B cell (primary cell): ENCODE measurements at places on chromosomes 3 and 15. TPM values are rescaled to one million over a fixed set of nuclear protein-coding genes. Genes with fewer than 3 reads are reported as not detected.

Gene HCN4
- polyA plus RNA-seq: not detected in 2 replicates

- DNase-seq: no peak
Observed at GRCh38 chr3:54846119-54846518, 81.7 kb downstream of the LRTM1 start.

Gene PAQR5
- not detected in 2 replicates for polyA plus RNA-seq

Gene USP50
- polyA plus RNA-seq: not detected in 2 replicates

- no peak for DNase-seq
Observed at GRCh38 chr15:92930054-92930621, 30.0 kb downstream of the CHD2 start.

Gene TMEM45A
- 0.04 TPM in 1 of 2 replicates, not detected in the other for polyA plus RNA-seq

Gene UNC13C
- not detected in 2 replicates for polyA plus RNA-seq

DNA sequence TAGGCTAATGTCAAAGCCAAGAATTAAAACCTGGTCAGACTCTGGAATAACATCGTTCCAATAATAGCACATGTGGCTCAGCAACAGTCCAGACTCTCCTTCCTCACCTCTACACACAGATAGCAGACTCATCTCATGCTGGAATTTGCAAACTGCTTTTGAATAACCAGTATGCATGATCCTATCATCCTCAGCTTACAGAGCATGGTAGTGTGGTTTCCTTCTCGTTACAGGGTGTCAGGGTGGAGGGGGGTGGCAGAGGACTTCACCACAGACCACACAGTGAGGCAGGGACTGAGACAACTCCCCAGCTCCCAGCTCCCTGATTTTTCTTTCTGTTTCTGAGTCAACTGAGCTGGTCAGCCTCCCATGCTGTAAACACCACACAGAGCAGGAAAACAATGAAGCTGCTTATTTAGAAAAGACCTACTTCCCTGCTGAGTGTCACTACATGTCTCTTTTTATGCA is 101.6 kb downstream of the RPL22L1 start:
- DNase-seq: no peak

- DNase-seq: no peak
Observed at GRCh38 chr15:25433118-25433865, 5.5 kb downstream of the UBE3A start.

GRCh38 chr15:71375934-71376333 is 260.7 kb downstream of the THSD4 start:
- DNase-seq: no peak

- no peak for DNase-seq
Observed at GRCh38 chr15:91924837-91925495, 71.5 kb downstream of the SLCO3A1 start.

- no peak for DNase-seq
Observed at GRCh38 chr15:72233769-72234168, 2.8 kb upstream of the PKM start.

- DNase-seq: no peak
Observed at GRCh38 chr3:55701997-55702396, 214.9 kb upstream of the WNT5A start.

Gene PPCDC
- 7.9 and 19.7 TPM in 2 replicates for polyA plus RNA-seq

DNA sequence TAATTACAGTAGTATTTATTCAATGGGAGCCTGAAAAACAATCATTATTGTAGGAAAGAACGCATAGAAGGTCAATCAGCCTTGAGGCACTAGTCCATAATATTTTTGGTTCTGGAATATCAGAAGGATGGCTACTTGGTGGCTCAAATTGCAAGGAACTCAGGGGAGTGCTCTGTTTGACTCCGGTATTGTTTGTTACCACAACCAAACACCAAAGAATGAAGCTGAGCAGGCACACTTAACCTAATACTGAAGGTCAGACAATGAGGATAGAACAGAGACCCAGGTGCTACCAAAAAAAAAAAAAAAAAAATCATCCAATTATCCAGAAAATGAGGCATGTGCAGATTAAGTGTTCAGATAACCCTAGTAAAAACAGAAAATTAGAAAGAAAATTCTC is 11.1 kb upstream of the SATB1 start:
- DNase-seq: no peak

DNA sequence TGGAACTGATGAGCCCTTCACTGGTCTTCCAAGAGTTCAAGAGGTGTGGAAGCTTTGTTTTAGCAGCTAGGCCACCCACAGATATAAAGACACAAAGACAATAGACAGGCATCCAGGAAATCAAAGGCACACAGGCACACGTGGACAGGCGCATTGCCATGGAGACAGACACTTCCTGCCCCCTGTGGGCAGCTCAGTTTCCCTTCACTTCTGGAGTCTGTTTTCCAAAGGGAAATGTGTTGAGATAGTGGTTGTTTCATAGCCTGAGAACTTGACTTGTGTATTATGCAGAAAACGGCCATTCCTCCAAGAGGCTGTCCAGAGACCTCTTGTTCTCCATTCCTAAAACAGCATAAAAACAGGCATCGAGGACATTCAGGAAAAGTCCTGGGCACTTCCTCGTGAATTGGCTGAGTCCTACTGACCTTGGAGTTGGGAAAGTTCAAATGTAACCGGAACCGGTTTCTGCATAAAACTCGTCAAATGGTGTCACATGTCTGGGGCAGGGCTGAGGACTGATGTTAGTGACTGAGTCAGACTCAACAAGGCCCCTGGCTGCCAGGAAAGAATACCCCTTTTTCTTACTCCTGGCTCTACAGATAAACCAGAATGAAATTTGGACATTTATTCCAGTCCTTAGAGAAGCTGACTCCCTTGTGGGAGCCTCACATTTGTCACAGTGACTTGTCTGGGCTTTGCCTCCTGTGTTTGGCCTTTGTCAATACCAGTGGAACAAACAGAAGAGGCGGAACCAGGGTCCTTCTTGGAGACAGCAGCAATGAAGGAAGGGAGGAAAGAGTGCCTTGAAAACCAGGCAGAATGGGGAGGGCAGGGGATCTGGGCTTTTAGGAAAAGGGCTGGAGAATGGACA is 1.3 kb downstream of the ALPK3 start:
- no peak for DNase-seq

- peak; percentile 57 for DNase-seq
Observed at GRCh38 chr15:56608140-56608778, 125.0 kb downstream of the ZNF280D start.

Gene LRRIQ4
- 0.04 TPM in 1 of 2 replicates, not detected in the other for polyA plus RNA-seq

Gene KNL1
- 0.91 and 1.7 TPM in 2 replicates for polyA plus RNA-seq

DNA sequence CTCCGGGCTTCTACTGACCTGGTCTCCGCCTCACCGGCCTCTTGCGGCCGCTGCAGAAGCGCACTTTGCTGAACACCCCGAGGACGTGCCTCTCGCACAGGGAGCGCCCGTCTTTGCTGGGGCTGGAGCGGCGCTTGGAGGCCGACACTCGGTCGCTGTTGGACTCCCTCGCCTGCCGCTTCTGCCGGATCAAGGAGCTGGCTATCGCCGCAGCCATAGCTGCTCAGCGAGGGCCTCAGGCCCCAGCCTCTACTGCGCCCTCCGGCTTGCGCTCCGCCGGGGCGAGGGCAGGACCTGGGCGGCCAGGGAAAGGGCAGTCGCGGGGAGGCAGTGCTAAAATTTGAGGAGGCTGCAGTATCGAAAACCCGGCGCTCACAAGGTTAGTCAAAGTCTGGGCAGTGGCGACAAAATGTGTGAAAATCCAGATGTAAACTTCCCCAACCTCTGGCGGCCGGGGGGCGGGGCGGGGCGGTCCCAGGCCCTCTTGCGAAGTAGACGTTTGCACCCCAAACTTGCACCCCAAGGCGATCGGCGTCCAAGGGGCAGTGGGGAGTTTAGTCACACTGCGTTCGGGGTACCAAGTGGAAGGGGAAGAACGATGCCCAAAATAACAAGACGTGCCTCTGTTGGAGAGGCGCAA is 319.2 kb downstream of the FGF12 start:
- DNase-seq: peak; percentile 3

DNA sequence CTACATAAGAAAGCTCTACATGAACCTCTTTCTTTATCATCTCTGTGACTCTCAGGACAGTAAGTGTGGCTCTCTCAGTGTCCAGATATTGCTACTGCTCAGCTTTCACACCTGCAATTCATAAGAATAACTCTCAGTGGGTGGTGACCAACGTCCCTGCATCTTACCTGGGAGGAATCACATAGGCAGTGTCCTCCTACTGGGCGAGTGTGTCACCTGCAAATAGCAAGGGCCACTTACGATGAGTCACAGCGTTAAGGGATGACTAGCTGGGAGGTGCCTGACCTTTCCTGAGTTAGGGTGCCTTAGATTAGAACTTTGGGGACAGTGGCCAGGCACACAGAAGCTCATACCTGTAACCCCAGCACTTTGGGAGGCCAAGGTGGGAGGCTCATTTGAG is 90.8 kb upstream of the C3orf80 start:
- no peak for DNase-seq

Gene ETV5
- polyA plus RNA-seq: 0.12 and 0.92 TPM in 2 replicates

DNA sequence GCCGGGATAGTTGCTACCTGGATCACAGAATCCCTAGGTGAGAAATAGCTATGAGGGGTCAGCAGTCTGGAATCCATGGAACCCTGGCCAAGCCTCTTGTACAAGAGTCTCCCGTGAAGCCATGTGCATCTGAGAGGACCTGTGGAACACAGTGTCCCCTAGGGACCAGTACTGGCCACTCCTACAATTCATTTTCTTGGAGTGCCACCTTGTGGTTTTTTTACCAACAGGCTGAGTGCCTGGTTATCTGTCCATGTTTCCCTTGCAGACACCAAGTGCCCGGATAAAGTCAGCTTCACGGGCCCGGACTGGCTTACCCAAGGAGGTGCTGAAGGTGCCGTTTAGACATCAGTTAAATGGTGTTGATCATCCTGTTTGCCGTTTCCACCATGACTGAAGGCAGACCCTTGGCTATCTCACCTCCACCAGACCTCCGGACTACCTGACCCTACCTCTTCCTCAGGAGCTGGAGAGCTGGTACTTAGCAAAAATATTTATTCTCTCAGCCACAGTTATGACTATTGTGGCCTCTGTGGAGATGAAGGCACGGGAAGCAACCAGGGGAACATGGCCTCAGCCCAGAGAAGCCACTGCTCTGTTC is 93.9 kb downstream of the RBPMS2 start:
- no peak for DNase-seq

DNA sequence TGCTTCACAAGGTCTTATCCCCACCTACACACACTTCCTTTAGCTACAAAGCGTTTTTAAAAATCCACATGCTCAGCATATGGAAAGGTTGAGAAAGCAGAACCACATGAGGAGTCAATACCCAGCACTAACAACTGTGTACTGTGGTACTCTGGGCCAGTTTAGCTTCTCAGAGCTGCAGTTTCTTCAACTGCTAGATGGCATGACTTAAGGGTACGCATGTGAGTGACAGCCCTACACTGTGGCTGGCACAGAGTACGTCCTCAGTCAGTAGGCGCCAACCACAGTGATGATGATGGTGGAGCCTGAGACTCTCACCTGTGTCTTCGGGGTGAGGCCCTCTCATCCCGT is 17.4 kb downstream of the CCDC12 start:
- no peak for DNase-seq

DNA sequence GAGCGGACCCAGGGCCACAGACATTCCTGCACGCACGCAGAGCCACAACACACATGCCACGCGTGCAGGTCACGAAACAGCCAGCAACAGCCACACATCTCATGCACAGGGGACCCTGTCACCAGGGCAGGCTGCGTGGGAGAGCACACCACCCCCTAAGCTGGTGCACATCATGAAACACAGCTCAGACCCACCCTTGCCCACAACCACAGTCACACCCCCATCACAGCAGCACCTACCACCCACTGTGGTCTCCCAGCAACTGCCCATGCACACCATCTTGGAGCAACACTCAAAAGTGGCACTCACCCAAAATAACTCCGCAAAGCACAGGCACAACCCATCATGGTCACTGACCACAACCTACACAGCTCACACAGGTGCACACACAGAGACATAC is 75.7 kb downstream of the OCA2 start:
- DNase-seq: no peak

- DNase-seq: no peak
Observed at GRCh38 chr15:42999201-42999779, 78.7 kb upstream of the TTBK2 start.

- DNase-seq: no peak
Observed at GRCh38 chr3:114758831-114759699, 388.0 kb downstream of the ZBTB20 start.

DNA sequence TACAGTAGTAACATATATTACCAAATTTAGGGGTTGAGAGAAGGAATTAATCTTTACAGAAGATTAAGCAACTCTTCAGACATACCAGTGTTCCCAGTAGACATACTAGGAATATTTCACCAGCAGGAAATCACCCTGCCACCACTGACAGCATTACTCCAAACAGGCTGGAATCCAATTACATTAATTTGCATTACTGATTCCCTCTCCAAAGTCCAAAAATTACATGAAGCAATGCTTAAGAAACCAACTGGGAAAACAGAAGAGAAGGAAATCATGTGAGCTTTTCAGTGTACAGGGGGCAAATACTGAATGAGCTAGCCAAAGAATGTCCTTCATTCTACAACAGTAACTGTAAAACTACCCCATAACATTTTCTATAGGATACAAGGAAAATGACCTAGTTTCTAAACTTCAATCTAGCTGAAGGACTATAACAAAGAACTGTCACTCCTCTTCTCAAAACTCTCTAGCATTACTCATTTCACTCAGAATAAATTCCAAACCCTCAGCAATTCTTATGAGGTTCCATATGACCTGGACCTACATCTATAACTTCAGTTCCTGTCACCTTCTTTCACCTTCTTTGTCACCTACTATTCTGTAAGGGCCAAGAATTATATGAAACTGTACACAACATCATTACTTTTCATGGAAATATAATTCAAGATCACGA is 72.7 kb downstream of the INO80 start:
- DNase-seq: no peak

GRCh38 chr3:156816091-156816793 is 9.9 kb upstream of the LEKR1 start:
- peak; percentile 74 for DNase-seq

DNA sequence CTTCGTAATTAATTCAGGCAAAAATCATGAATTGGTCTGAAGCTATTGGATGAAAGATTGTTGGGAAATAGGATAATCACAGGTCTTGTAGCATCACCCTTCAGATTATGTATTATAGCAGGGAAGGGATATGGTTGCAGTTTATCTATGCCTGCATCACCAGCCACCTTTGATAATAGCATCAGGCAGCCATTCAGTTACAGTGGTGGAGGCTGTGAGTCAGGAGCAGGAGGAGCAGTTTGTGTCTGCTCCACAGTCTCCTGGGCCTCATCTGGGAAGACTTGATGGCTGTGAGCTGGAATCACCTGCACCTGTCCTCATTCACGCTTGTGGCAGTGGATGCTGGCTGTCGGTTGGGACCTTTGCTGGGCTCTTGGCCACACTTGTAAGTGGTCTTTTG is 104.3 kb upstream of the PLXNA1 start:
- no peak for DNase-seq

Gene ADAMTS7
- 0.07 and 0.10 TPM in 2 replicates for polyA plus RNA-seq

Gene C3orf22
- not detected in 2 replicates for polyA plus RNA-seq

DNA sequence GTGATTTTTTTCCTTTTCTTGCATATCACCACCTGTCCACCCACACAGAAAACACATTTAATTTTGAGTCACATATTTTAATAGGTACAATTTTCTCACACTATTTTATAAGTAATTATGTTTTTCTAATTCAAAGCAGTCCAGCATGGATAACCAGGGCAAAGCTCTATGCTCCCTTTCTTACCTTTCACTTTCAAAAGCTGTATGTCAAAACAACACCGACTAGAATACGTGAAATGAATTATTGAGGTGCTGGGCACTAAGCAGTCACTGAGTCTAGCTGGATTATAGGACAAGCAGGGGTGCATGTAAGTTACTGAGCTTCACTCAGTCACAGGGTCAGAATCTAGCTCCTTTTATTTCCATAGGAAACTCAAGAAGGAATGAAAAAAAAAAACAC is 60.6 kb downstream of the LSAMP start:
- no peak for DNase-seq

Gene CYP1A1
- polyA plus RNA-seq: 0.24 and 0.25 TPM in 2 replicates

GRCh38 chr15:90191794-90192509 is 9.2 kb upstream of the SEMA4B start:
- peak; percentile 90 for DNase-seq
